ENCODE measurements at places on chromosomes 1 and 21. TPM values are rescaled to one million over a fixed set of nuclear protein-coding genes. Genes with fewer than 3 reads are reported as not detected.
A peak's percentile ranks its signal among the peaks of the same experiment; 100 is the strongest.

GRCh38 chr1:15900662-15901279 is 53.3 kb downstream of the SPEN start:
- H3K36me3 ChIP-seq: peaks cover 44% of the 10 kb centered on the region
- no peaks in the 10 kb centered on the region for H3K27me3 ChIP-seq
- ATAC-seq: no peak
- H3K4me3 ChIP-seq: no peak overlapping the region

DNA sequence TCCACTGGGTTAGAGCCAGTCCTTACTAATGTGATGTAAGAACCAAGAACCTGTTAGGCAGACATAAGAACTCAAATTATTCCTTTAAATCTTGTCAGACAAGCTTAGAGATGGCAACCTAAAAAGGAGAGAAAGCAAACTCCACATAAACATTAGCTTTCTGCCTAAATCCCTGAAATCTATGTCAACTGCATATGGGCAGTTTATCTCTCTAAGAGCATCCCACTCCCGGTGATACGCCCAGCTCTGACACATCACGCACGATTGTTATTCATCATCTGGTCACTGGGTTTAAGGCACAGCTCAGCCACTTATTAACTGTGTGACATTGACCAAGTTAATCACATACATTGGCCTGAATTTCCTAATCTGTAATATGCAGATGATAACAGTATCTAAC is 323.7 kb downstream of the HHIPL2 start:
- no peak for ATAC-seq
- no peaks in the 10 kb centered on the region for H3K36me3 ChIP-seq
- H3K4me1 ChIP-seq: no peaks in the 10 kb centered on the region
- H3K27ac ChIP-seq: no peak overlapping the region
- H3K4me3 ChIP-seq: no peak overlapping the region

DNA sequence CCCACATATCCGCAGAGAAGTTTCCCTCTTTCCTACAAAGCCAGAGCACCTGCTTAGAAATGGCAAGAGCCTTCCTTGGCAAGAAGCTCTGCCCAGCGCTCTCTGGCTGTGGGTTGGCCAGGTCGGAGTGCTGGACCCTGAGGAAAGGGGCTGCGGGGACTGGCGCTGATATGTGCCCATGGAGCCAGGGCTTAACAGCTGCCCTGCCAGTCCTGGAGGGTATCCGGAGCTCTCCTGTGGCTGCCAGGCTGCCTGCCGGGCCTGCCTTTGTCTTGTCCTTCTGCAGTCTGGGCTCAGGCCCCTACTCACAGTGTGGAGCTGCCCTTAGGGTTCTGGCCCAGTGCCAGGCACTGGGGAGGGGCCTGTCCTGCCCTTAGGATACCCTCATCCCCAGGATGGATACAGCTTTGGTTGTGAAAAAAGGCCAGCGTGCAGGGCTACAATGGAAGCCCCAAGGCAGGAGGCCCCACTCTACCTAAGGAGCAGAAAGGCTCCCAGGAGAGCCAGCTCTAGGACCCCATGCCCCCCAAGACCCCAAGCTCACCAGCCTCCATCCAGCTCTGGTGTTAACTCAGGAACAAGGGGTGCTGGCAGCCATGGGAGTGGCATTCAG is 43.4 kb downstream of the KIAA1614 start:
- peaks cover 23% of the 10 kb centered on the region for H3K36me3 ChIP-seq
- H3K27ac ChIP-seq: no peak overlapping the region

DNA sequence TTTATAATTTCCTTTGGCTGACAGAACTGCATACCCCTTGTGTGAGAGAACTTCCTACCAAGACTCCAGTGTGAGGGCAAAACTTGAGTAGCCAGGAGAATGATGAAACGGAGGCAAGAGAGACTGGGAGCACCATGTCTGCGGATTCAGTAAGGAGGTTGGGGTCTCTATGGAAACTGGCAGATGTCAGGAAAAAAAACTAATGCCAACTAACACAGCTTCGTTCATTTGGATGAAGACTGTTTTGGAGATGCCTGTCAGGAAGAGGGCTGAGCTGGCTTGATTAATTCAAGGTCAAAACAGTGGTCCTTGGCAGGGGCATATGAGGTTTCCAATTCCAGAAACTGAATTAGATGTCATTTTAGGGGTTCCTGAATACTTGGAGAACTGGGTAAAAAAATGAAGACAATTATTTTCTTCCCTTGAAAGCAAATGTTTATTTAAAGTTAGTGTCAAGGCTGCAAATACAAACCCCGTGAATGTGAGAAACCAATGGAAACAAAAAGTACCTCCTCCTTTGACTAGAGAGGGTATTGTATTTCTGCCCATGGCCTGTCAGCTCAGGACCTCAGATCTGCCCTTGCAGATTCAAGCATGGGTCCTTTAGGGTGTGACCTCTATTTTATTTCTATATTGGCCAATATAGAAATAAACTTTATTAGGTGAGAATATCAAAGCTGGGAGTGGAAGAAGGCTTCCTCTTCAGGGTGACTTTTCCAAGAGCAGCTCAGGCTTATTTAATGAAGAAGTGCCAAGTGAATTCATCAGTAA is 110.5 kb downstream of the MAST2 start:
- H3K27me3 ChIP-seq: no peaks in the 10 kb centered on the region
- ATAC-seq: no peak
- H3K4me3 ChIP-seq: peak overlapping the region; percentile 41
- peak overlapping the region; percentile 35 for H3K27ac ChIP-seq
- no peaks in the 10 kb centered on the region for H3K36me3 ChIP-seq
- peaks cover 10% of the 10 kb centered on the region for H3K4me1 ChIP-seq

GRCh38 chr1:91526496-91526895 is 25.8 kb downstream of the CDC7 start:
- no peak for ATAC-seq
- no peaks in the 10 kb centered on the region for H3K27me3 ChIP-seq
- peaks cover 12% of the 10 kb centered on the region for H3K36me3 ChIP-seq
- no peak overlapping the region for H3K4me3 ChIP-seq
- no peak overlapping the region for H3K27ac ChIP-seq

DNA sequence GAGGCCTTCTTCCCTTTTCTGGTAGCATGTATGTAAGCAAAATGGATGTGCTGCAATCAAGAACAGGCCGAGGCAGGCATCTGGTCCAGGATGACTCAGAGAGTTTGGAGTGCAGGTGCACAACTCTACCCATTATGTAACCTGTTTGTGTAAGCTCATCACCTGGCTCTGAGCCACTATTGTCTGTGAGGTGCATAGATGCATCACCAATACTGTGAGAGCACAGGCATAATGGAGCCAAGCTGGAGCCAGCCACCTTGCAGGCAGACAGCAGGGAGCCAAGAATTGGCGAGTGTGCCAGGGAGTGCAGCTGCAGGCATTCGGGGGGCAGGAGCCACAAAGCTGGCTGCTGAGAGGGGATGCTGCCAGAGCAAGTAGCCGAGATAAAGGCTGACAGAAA is 549.9 kb upstream of the RGS18 start:
- no peak for ATAC-seq
- H3K27ac ChIP-seq: no peak overlapping the region
- H3K4me1 ChIP-seq: no peaks in the 10 kb centered on the region
- H3K4me3 ChIP-seq: no peak overlapping the region

DNA sequence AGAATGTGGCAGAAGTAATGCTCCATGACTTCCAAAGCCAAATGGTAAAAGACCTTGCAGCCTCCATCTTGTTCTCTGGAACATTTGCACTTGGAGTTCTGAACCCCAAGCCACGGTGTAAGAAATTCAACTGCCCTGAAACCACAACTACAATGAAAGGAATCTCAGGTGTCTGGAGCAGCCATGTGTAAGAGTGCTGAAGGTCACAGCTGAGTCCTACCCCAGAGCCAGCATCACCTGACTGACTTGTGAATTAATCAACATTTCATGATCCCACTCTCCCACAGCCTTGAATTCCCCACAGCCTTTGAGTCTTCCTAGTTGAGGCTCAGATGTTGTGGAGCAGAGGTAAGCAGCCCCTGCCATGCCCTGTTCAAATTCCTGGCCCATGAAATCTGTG is 192.8 kb upstream of the CAMK1G start:
- H3K4me1 ChIP-seq: no peaks in the 10 kb centered on the region
- H3K4me3 ChIP-seq: no peak overlapping the region
- no peak overlapping the region for H3K27ac ChIP-seq

DNA sequence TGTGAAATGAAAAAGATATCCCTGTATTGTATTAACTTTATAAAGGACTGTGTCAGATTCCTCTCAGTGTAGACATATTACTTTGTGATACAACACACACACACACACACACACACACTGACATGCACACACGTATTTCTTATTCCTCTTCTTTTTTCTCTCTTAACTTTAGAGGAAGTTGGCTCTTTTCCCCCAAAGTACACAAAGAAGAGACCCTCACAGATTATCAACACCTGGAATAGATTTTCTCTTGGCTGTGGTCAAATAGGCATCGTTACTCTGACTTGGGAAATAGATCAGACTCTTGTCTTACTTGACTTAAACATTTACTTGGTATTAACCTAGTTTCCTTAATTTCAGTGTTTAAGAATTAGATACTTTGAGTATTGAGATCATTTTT is 792.8 kb downstream of the ADGRL2 start:
- H3K4me1 ChIP-seq: no peaks in the 10 kb centered on the region
- no peak overlapping the region for H3K27ac ChIP-seq
- no peak for ATAC-seq
- no peaks in the 10 kb centered on the region for H3K27me3 ChIP-seq
- no peak overlapping the region for H3K4me3 ChIP-seq
- H3K36me3 ChIP-seq: no peaks in the 10 kb centered on the region

- H3K27me3 ChIP-seq: no peaks in the 10 kb centered on the region
Observed at GRCh38 chr1:49340576-49340975, 563.9 kb upstream of the BEND5 start.

- H3K27ac ChIP-seq: no peak overlapping the region
- no peak for ATAC-seq
- no peak overlapping the region for H3K4me3 ChIP-seq
- H3K4me1 ChIP-seq: no peaks in the 10 kb centered on the region
- H3K36me3 ChIP-seq: peaks cover 7% of the 10 kb centered on the region
- H3K27me3 ChIP-seq: no peaks in the 10 kb centered on the region
Observed at GRCh38 chr1:63454269-63454668, 68.8 kb downstream of the ITGB3BP start.

DNA sequence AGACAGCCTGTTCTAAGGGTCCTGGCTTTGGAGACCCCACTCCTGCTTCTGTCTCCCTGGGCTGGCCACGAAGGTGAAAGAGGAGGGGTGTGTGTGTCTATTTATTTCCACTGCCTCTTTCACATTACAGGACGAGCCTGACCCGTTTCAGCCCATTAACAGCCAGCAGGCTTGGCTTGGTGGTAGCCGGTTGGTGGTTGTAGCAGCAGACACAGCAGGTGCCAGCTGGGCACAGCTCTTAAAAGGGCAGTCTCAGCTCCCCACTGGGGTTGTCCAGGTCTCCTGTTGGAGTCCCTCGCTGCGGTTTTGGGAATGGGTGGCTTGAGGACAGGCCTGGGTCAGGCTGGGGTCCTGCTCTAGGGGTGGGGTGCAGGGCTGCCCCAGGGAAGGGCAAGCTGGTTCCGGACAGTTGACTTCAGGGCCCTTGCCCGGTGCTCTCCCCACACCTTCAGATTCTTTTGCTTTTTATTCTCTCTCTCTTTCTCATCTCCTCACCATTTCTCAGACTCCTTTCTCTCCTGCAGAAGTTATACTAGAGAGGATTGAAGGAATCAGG is 84.6 kb downstream of the ACTL8 start:
- no peak overlapping the region for H3K27ac ChIP-seq
- peaks cover 18% of the 10 kb centered on the region for H3K27me3 ChIP-seq
- no peak overlapping the region for H3K4me3 ChIP-seq
- no peaks in the 10 kb centered on the region for H3K4me1 ChIP-seq

Gene PEA15
- total RNA-seq: 49.4 TPM

Gene CD5L
- not detected for total RNA-seq

Gene CYP4A22
- not detected for total RNA-seq

Gene OPRD1
- not detected for total RNA-seq

Gene AMY1C
- not detected for total RNA-seq

Gene ADAMTS1
- total RNA-seq: not detected
